ENCODE measurements at places on chromosomes 3 and 15.

GRCh38 chr3:16522834-16523233 is 9.3 kb upstream of the RFTN1 start:
- DNase-seq = no peak

DNA sequence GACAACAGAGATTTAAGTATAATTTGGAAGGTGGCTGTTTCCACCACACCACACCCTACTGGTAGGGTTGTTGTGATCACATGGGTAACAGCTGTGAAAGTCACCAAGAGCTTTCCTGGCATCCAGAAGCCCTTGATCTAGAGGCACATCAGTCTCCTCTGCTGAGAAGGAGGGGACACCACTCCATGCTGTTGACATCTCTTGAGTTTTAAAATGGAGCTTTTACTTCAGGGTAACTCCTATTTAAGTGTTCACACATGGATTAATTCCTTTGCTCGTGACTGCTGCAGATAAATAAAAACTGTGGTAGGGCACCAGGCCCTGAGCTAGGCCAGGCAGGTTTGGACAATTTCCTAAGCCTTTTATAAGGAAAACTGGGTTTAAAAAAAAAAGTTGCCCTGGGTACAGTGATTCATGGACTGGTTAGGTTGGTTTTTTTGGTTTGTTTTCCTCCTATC is 7.5 kb downstream of the EXOSC7 start:
- DNase-seq = no peak

DNA sequence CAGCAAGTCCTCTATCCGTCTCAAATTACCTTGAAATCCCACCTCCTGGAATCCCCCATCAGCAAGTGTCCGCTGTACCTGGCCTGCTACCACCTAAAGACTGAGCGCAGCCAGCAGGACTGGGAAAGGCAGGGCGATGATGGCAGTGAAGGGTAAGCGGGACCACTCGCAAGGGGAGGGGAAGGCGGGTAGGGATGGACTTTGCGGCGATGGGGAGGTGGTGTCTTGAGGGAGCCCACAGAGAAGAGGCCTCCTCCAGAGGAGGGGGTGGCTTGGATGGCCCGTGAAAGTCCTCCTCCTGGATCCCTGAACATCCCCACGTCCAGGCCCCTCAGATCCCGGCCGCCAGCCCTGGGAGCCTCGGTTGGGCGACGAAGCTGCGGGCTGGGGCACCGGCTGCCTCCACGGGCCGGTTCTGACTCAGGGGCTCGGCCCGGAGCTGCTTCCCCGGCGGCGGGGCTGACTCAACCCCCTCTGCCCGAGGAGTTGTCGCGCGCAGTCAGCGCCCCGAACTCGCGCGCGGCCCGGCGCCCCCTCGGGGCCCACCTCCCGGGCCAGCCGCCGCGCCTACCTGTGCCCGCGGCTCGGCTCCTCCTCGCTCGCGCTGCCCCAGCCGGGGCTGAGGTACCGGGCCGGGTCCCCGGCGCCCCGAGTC is 512 bp downstream of the LARP6 start:
- DNase-seq = no peak

DNA sequence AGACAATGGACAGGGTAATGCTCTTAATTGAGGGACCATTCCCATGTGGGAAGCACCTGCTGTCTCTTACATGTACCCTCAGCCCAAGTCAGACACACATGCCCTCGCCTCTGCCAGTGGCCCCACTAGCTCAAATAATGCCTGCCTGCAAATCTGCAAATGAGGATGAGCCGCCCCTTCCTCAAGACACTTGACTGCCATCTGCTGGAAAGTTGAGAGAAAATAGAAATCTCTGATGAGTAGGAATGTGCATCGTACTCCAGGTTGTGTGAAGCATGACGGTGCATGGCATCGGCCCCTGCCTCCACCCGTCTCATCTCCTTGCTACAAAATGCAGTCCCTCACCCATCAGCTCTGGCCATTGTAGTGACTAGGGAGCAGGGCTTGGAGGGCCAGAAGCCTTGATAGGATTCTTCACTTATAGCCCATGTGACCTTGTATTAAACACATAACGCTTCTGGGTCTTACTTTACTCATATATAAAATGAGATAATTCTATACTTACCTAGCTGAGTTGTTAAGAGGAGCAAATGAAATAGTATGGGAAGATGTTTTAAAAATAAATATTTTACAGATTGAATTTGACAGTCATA is 6.3 kb upstream of the SCN5A start:
- DNase-seq = peak; percentile 10

DNA sequence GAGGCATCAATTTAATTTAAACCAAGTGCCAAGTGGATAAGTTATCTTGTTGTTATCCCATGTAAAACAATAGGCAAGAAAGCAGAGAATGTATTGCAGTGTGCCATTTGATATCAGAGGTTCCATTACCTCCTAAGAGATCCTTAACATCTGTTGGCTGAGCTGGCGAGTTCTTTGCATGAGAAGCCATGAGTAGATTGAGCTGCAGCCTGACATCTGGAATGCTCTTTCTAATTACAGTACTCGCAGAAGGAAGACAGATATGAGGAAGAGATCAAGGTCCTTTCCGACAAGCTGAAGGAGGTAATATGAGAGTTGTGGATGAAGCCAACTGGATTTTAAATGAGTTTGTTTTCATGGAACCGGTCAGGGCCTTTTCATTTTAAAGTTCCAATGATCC is 19.4 kb downstream of the TPM1 start:
- no peak for DNase-seq

DNA sequence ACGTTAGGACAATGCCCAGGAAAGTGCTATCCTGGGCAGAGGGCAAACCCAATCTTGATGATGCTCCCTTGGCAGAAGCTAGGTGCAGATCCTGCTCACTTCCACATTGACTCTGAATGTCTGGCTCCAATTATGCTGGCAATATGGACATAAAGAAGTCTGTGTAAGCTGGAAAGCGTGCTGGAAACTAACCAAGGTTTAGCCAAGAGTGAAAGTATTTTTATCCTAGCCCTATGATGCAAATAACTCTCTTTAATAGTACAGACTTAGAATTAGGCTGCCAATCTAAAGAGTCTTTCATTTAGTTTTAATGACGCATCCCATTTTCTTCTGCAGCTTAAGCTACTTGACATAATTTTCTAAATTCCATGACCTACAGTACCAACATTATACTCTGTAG is 571.8 kb downstream of the TUSC7 start:
- DNase-seq = no peak

- DNase-seq = no peak
Observed at GRCh38 chr3:10232137-10232536, 16.1 kb upstream of the TATDN2 start.

DNA sequence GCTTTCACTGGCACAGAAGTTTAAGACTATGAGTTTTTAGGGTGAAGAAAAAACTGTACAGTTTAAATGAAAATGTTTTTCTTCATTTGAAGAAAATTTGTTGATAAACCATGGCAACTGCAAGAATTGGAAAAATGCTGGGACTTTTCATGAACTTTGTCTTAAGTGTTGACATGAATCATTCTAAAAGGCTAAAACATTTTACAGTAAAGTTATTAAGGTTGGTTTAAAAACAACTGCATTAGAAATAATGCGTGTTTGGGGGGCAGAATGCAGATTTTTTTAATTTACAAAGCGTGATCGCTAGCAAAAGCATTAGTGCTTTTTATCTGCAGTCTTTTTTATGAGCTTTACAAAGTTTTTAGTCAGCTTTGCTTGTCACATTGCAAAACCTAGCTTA is 601.9 kb upstream of the TGFBR2 start:
- no peak for DNase-seq

- DNase-seq = no peak
Observed at GRCh38 chr15:66735909-66736305, 33.9 kb downstream of the SMAD6 start.

DNA sequence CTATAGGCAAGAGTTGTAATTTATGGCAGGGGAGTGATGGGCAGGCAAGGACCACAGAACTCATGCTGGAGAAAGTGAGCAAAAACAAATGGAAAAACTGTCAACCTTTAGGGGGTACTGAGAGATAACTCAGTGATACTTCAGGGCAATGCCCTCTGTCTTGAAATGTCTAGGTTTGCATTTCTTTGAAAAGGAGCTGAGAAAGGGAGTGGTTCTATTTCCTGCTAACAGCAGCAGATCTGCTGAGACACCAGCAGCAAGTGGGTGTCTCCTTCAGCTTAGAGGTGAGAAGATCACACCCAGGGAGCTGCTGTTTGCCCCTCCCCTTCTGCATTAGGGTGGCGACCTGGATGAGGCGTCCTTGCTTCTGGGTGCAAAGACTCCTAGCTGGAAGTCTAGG is 42.3 kb upstream of the XIRP1 start:
- DNase-seq = no peak

GRCh38 chr3:186785495-186786018 is 2.2 kb downstream of the EIF4A2 start:
- DNase-seq = no peak

DNA sequence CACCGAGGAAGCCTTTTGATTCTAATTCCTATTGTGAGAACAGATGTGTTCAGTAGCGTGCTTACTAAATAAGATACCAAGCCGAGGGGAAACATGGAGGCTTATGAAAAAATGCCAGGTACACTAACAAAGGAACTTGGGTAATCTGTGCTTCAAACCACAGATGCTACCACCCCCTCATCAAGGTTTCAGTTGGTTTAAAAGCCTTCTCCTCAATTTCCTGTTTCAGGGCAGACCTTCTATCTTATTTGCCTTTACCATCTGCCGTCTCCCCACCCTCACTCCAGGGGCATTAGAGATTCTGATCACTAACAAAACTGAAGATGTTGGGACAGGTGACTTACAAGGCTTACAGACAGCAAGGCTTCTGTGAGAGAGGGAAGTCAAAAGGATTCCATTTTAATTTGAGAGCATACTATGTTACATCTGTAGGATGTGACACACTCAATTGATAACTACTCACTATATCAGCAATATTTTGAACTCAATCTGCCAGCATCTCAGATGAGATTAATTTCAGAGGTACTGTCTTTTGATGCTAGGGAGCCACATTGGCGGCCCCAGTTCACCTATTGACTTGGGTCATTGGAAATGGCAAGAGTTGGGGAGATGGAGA is 60.6 kb upstream of the PLCL2 start:
- no peak for DNase-seq

DNA sequence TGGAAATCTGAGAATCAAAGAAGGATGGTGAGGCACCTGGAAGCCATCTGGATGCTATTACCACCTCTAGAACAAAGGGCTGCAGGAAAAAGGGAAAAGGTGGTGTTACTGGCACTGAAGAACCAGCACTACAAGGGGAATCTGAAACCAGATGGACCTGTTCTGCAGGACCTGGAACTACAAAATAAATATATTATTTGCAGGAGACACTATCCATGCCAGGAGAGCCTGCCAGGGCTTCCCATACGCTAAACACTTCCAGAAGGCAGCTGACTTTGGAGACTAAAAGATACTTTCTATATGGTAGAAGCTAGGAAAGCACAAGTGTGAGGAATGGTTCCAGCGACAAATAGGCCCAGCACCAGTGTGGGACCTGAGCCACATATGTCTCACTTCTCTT is 83.4 kb upstream of the POU1F1 start:
- no peak for DNase-seq

GRCh38 chr3:193335031-193335430 is 43.5 kb downstream of the ATP13A5 start:
- DNase-seq = no peak

GRCh38 chr3:182795389-182795782 is 2.1 kb downstream of the ATP11B start:
- DNase-seq = no peak

DNA sequence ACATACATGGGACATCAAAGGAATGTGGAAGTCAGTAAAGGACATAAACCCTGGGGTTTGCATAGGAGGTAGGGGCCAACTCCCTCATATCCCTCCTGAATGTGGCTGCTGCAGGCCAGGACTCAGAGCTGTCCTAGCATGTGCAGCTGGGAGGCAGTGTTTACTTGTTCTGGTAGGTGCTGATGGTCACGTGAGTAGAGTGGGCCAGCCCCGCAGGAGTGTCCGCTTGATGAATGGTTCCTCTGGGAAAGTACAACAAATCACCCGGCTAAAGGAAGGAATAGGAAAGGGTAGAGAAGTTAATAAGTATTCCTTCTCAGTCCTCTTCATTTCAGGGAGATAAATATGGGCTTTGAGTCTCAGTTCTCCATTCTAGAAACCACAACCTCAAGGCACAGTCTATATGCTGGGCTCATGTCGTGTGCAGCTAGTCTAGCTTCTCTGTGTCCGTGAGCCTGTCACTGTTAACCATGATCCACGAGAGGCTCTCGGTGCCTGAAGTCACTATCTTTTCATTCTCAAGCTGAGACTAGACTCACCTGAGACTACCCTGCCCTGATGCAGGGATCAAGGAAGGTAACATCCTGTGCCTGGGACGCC is 17.9 kb downstream of the RIOX2 start:
- no peak for DNase-seq

- DNase-seq = peak; percentile 74
Observed at GRCh38 chr3:154795582-154795981, 284.5 kb upstream of the MME start.

DNA sequence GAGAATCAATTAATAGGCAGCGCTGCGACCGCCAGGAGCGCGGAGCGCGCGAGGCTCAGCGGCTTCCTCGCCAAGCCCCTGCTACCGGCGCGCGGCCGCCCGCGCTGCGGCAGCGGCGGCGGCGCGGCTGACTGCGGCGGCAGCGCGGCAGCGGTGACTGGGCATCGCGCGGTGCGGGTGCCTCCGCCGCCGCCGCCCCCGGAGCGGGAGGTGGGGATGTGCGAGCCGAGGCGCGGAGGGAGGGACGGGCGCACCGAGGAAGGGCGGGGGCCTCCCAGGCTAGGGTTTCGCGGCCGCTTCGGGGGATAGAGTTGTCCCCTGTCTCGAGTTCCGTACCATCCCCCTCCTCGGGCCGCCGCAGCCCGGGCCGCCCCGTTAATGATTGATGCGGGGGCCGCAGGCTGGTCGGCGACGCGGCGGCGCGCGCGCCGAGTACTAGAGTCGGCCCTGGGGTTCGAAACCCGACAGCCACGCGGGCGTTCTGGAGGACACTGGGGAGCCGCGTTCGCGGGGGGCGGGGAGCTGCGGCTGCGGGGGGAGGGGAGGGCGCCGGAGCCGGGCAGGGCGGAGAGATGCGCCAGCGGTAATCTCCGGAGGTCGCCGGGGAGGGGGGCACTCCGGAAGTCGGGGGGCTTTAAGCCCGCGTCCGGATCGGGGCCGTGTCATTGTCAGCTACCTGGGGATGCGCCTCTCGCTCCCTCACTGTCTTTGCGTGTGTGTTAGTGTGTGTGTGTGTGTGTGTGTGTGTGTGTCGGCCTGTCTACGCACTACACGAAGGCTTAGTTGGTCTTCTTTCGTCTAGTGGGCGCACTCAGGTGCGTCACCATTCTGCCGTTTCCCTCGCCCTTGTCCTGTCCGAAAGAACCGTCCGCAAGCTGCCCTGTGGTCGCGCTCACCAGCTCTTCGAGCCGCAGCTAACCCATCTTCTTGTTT is at the start of gene PAQR9:
Gene PAQR9 (minus strand): TSS at position 159 of the 933 bp plus-strand sequence. CDS start 338 bp downstream, outside the sequence.
- no peak for DNase-seq

- DNase-seq = no peak
Observed at GRCh38 chr3:7205535-7205934, 344.6 kb downstream of the GRM7 start.

GRCh38 chr15:96468036-96468435 is 137.5 kb downstream of the NR2F2 start:
- no peak for DNase-seq

DNA sequence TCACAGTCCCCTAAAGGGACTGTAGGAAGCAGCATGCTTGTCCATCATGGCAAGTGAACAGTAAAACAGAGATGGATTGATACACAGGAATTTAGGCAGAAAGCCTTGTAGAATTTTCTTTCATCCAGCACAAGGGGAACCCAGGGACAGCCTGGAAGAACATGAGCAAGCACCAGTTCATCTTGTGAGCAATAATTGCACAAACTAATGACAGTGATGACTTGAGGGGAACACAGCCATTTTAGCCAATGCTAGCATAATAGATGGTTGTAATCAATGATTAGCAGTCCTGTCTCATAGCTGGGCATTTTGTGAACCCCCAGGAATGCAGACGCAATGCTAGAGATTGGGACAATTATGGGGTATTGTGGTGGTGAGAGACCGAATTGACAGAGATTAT is 6.7 kb downstream of the CD200 start:
- no peak for DNase-seq
